Breast epithelium (tissue), 4 donors: ENCODE measurements at places on chromosomes 6 and 20.
A peak's percentile ranks its signal among the peaks of the same experiment; 100 is the strongest.

GRCh38 chr6:6980999-6981597, 126.7 kb upstream of the RREB1 start:
- DNase-seq: no peak

DNA sequence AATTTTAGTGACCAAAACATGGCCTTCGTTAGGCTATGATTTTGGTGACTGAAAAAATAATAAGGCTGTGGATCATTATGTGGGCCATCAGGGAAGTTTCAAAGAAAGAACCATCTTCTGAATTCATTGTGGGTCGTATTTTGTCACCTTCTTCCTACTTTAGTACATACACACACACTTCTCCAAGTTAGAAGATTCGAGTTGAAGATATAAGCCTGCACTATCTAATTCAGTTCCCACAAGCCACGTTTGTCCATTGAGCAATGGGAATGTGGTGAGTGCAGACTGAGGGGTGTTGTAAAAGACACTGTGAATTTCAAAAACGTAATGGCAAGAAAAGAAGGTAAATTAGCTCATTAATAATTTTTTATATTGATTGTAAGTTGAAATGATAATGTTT, 766.0 kb downstream of the KIF16B start:
- no peak for DNase-seq

DNA sequence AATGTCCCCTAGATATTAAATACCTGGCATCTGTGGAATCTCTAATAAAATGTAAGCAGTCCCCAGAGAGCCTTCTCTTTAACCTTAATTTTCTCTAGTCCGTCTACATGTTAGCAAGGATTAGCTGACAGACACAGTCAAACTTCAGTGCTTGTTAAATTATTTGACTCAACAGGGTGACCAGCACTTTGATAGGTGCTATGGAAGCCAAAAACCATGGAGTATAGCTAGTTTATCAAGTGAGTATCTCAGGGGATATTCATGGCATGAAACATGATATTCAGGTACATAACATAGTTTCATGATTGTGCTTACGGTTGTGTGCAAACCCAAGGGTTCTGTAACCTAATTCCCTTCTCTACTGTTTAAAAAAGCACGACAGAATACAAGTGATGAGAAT, 3.9 kb downstream of the RHAG start:
- DNase-seq: no peak

GRCh38 chr6:66985816-66986215, 1278.8 kb upstream of the EYS start:
- peak; percentile 41 for DNase-seq

DNA sequence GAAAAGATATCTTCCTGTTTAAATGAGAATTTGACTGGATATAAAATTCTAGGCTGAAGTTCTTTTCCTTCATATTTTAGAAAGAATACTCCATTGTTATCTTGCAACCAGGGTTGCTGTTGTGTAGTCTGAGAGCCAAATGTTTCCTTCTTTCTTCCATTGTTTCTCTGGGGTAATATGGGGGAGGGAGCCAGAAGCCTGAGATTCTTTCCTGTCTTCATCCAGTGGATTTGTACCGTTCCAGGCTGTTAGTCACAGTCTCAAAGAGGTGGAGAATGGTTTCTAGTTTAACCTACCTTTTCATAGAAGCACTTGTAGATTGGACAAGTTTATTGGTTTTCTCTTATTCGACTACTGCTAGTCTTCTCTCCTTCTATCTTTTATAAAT, 6.1 kb upstream of the ULBP3 start:
- no peak for DNase-seq

- no peak for DNase-seq
Measured at GRCh38 chr20:51531141-51531710, 11.3 kb downstream of the NFATC2 start.

GRCh38 chr6:45192556-45192955, 135.6 kb upstream of the RUNX2 start:
- DNase-seq: no peak
